Psoas muscle (tissue), 8 donors: ENCODE measurements at places on chromosomes 3 and 15.

DNA sequence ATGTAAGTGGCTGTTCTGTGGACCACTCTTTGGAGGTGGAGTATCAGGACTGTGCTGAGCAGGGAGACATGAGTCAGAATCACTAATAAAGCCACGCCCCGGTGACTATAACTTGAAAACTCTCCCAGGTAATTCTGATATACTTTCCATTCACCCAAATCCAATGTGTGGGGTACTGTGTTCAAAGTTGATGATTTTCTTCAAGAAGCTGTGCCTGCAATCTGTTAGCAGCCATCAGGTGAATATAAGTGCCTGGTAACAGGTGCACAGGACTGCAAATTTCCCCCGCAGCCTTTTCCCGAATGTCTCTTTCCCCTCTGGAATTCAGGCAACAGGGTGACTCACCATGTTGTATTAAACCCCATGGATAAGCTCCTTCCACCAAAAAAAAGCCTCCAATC, 17.0 kb downstream of the MAGI1 start:
- DNase-seq = no peak

DNA sequence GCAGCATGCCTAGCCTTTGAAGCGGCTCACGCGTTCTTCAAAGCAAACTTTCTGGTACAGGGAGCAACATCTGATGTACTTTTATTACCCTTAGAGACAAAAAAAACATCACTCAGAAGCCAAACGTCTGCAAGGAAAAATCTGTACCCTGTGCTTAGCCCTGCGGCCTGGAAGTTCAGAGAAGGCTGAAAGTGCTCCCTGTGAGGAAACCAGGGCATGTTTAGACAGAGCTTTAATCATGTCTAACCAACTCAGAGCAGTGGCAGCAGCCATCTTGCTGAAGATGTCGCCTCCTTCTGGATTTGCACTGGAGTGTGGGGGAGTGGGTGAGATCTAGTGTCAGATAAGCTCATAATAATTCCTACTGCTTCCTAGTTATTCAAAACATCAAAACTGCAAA, 170.4 kb downstream of the P3H2 start:
- DNase-seq = no peak

DNA sequence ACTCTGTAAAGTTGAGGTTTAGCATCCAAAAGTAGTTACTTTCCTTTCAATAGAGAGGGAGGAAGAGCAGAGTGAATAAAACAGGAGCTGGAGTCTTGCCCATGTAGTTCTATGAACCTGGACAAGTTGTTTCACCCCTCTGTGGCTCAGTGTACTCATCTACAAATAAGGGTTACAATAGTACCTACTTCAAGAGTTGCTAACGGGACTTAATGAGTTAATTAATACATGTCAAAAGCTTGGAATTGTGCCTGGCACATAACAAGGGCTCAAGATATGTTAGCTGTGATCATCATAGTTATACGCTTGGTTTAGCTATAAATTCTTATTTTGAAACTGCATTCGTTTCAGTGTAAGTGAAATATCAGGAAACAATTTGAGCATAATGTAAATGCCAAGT, 388.5 kb upstream of the THBS1 start:
- no peak for DNase-seq

DNA sequence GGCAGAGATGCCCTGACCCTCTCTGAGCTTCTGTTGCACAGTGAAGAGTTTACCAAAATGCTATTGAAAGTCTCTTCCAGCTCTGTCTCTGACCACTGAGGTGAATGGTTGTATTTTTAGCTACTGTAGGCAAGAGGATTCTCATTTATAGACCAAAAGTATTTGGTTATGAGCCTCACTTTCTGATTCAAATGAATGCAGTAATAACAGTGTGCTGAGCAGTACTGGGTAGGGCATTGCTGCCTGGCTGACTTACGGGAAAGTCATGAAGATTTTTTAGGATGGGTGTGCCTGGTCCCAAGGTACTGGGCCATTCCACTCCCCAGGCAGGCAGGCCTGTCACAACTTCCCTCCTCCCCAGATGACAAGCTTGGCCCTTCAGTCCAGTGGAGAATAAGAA, 15.5 kb downstream of the PLA1A start:
- DNase-seq = no peak

DNA sequence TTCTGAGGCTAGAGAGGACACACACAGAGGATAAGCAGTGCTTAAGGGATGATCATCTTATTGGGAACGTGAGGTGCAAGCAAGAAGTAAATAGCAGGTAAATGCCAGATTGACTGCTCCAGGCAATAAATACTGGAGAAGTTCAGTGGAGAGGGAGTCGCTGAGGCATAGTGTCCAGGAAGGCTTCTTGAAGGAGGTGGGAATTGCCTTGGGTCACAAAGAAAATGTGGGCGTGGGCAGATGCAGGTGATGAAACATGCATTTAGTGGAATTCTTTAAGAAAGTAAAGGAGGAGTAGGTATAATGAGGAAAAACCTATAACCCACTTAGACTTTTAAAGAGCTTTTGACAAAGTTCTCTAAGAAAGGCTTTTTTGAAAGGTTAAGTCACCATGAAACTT, 7.4 kb upstream of the SEMA5B start:
- DNase-seq = no peak

DNA sequence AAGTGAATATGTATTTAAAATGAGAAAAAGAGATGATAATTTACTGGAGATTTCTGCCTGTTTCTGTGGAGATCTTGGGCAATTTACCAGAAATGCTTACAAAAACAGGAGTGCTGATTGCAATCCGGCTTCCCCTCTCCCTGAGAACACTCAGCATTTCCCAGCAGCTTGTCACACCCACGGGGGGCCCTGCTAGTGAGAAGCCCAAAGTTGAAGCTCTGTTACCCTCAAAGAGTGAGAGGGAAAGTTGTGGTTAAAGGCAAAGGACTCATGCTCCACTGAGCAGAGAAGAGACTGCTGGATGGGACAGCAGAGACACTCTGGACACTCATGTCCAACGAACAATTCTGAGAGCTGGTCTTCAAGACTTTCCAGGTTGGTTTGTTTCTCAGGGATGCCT, 2.9 kb downstream of the MCTP2 start:
- no peak for DNase-seq

DNA sequence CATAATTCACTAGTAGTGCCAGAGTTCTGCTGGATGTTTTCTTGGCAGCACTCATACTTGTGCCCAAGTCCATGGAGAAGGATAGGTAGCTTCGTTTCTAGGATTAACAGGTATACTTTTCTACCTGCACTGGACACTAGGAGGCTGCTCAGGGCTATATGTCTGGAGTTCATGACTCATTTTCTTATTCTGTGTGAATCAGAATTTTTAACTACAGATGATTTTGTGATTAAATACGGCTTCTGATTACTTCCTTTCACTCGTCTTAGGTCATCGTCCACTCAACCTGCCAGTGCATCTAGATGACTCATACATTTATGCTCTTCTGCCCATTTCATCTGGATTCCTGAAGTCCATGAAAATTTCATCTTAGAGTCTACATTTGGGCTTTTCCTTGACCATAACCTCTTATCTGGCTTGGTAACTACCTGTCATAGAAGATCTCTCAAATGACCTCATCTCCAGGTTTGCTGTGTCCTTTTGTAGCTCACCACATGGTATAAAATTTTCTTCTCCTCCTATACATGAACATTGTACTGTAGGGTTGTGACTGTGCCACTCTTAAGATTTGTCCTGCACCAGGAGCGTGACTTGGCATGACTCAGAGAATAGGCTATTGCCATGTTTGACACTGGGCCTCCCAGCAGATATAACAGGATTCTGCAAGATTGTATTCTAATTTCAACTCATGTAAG, 66.7 kb upstream of the GCSAM start:
- no peak for DNase-seq

DNA sequence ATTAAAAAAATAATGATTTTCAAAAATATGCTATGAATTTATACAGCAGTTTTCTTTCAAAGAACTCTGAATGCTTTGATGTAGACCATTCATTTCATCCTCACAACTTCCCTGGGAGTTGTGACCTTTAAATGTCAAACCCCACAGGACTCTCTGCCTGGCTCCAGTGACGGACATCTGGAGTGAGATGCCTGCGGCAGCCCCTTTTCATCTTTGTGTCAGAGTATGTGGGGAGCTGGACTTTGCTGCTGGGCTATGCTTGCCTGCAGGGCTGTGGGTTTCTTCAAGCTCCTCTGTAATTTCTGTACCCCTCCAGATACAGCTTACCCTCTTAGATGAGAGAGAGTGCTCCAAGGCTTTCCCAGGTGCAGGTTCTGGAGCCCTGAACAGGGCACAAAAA, 70.6 kb upstream of the RASGRP1 start:
- DNase-seq = no peak

GRCh38 chr3:39808467-39809180, 785 bp upstream of the MYRIP start:
- DNase-seq = no peak
